ENCODE measurements at places on chromosomes 12 and 14. TPM values are rescaled to one million over a fixed set of nuclear protein-coding genes. Genes with fewer than 3 reads are reported as not detected.

Gene MANSC4
- not detected for total RNA-seq

- no peak for DNase-seq
Measured at GRCh38 chr12:69910694-69911093, 85.7 kb downstream of the MYRFL start.

Gene PAX9
- not detected for total RNA-seq

DNA sequence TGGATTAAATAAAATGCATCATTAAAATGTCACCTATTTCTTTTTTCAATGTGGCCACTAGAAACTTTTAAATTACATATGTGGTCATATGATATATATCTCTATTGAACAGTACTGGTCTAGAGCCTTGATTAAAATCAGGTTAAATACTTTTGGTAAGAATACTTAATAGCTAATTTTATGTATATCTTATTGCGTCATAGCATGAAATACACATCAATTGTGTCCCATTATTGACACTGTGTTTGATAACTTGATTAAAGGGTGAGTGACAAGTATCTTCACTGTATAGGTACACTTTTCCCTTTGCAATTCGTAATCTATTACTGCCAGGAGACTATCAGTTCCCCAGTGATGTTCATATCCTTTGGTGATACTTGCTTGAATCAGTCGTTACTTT lies 4.4 kb upstream of the HELB start:
- no peak for DNase-seq

DNA sequence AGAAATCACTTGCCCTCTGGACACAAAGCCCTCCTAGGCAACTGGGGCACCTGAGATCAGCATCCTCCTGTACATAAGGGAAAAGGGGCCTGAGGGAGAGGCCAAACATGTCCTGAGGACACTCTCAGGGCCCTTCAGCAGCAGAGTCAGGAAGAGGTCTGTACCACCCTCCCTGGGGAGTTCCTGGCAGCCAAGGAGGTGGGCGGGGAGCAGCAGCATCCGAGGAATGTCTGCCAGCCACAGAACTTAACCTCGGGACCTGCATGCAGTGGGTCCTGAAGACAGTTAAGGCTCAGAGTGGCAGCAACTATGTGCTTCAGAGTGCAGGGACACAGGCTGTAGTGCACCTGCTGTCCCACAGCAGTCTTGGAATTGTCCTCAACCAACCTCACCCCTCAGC lies 62.1 kb downstream of the SPTB start:
- DNase-seq = no peak

Gene LRRC23
- total RNA-seq = 6.5 TPM

Gene JAG2
- 2.5 TPM for total RNA-seq

- DNase-seq = no peak
Measured at GRCh38 chr14:51367600-51367931, 127.5 kb downstream of the TMX1 start.

Data from activated CD8-positive, alpha-beta T cell treated with anti-CD3 and anti-CD28 coated beads, Interleukin-2, amount 10 ng/mL, durations not matched to agents 7 days and 5 days (primary cell).